ENCODE measurements at places on chromosomes 7 and 10. TPM values are rescaled to one million over a fixed set of nuclear protein-coding genes. Genes with fewer than 3 reads are reported as not detected.

DNA sequence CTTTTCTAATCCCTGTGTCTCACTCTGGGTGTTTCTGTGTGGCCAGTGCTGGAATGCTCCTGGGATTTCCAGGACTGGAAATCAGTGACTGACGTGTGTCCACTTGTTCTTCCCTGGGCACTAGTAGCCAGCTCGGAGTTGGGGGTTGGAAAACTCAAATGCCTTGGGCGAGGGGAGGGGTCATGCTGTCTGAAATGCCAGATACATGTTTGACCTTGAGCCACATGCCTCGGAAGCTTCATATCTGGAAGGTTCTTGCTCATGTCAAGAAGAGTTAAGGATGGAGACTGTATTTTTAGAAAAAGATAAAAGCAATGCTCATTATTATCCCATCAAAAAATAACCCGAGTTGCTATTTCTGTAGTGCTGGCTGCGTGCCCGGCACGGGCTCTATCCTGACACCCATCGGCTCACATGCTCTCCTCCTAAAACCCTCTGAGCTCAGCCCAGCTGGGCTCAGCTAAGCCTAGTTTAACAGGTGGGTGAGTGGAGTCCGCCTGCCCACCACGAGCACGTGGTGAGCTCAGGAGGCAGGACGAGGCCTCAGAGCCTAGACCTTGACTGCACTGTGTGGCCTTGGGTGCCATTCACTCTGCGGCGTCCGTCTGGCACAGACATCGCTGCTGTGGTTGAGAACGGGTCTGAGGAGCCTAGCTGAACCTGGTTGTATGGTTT lies 6.4 kb downstream of the DPYSL4 start:
- no peak for DNase-seq

- DNase-seq = no peak
These were observed 268.4 kb downstream of the TCERG1L start for GRCh38 chr10:131043039-131043691.

Gene CDC123
- total RNA-seq = 33.2 TPM

Gene HOXA4
- 2.1 TPM for total RNA-seq

Gene SEC61G
- 166 TPM for total RNA-seq

- DNase-seq = no peak
These were observed 80.4 kb upstream of the GRB10 start for GRCh38 chr7:50863053-50863452.

DNA sequence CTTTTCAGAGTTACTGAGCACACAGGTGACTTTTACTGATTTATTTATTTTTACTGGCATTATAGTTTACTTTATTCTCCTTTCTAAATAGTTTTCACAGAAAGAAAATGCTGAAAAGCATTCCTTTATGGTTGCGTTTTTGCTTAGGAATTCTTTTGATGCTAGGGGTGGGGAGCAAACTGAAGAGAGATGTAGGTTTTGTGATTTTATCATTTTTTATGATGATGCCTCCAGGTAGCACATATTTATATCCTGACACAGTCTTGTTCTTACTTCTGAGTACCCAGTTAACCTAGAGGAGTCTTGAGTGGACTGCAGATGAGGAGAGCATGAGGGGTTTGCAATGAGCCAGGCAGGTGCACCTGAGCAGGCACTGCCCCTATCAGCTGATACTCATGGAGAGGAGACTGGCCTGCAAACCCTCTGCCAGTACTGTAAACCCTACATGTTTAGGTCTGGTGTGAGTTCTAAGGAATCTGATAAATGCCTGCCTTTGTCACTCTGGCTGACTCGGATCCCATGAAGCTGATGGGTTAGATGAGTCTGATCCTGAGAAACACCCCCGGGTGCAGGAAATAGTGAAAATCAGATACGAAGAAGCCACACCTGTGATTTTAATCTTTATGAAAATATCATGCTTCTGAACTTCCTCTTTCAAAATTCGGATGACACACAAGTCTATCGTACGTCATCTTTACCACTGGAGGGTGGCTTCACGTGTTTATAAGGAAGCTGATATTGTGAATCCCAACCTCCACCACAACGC lies 302.9 kb downstream of the WDR37 start:
- no peak for DNase-seq

Gene ZNF488
- not detected for total RNA-seq

DNA sequence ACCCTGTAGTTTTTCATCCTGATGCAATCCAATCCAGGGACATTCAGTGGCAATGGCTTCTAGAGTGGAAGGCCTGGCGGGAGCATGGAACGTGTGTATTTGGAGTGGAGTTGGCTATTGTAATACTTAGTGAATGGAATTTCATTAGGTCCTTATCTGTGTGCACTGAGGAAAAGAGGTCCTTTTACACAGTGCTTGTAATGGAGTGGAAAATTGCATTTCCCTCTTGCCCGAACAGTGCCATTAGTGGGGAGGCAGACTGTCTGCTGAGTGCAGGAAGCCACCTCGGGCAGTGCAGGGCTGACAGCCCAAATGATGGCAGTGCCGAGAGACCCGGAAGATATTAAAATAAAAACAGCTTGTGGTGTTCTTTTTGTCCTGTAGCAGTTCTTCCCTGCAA lies 786.6 kb downstream of the LRMDA start:
- DNase-seq = no peak

GRCh38 chr10:27534161-27534700 lies 30.1 kb downstream of the RAB18 start:
- no peak for DNase-seq

GRCh38 chr10:73999703-74000102 lies 1.8 kb downstream of the VCL start:
- no peak for DNase-seq

DNA sequence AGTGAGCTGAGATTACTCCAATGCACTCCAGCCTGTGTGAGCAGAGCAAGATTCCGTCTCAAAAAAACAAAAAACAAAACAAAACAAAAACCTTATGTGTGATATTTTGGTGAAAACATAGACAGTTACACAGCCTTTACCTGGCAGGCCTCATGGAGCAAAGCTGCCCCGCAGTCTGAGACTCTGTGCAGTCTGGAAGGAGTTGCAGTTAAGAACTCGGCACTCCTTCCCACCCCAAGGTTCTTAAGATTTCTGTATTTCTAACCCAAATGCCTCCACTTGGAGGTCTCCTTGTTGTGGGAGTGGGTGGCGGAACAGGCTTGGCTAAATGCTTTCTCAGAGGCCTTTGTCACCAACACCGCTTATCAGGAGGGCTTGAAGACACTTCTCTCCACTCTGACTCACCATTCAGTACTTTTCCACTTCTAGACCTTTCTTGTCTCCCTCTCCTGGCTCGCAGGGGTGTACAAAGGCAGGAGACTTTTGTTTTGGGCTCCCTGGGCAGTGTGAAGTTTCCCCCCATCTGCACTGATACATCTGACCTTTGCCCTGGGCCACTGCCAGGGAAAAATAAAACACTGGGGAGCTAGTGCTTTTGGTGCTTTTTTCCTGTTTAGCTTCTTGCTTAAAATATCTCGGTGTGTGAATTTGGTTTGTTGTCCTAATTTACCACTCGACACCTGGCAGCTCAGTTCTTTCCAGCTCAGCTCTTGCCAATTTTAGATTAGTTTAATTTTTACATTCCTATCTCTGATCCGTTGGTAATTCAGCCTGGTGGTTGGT lies 51.3 kb upstream of the MAGI2 start:
- DNase-seq = no peak

GRCh38 chr10:20237586-20237985 lies 421.4 kb downstream of the PLXDC2 start:
- no peak for DNase-seq

- DNase-seq = no peak
These were observed 20.4 kb upstream of the FAM3C start for GRCh38 chr7:121416533-121416932.

Gene NYAP1
- 0.96 TPM for total RNA-seq

- DNase-seq = no peak
These were observed 255.4 kb upstream of the LYZL1 start for GRCh38 chr10:29033311-29033940.

Gene CLDN4
- total RNA-seq = 0.21 TPM

Gene CLRN3
- total RNA-seq = not detected

- DNase-seq = no peak
These were observed 17.5 kb downstream of the MRPS24 start for GRCh38 chr7:43851805-43852204.

GRCh38 chr7:49580000-49580399 lies 193.4 kb upstream of the VWC2 start:
- DNase-seq = no peak

Gene SSC4D
- not detected for total RNA-seq

Gene PILRA
- 25.8 TPM for total RNA-seq

Measured in ascending aorta (tissue), 2 donors.